ENCODE measurements at places on chromosomes 1 and 21.

GRCh38 chr1:5616366-5617178 is 375.7 kb downstream of the NPHP4 start:
- no peak for DNase-seq

DNA sequence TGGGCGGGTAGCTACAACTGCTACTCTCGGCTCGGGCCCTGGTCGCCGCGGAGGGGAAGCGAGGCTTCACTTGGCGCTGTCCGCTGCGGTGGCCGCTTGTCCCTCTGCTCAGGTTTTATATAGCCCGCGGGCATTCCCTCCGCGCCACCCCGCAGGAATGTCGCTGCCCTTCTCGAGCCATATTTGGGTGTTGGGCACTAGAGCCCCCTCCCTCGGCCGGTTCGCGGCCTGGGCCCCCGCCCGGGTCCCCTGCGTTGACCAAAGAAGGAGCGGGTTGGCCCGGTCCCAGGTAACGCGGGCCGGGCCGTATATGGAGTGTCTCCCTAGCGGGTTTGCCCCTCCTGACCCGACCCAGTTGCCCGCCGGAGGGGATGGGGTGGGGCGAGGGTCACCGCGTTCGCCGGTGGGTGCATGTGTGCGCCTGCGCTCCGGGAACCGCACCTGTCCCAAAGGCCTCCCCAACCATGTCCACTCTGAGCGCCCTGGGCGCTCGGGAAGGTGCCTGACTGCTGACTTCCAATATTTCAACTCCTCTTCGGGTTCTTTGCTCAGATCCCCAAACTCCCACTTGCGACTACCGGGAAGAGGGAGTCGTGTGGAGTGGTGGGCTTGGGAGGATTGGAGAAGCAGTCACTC is at the start of gene ACTA1:
TSS of gene ACTA1 (minus strand) at position 90 of the 636 bp plus-strand sequence. CDS start 979 bp downstream, outside the sequence.
- DNase-seq = no peak

DNA sequence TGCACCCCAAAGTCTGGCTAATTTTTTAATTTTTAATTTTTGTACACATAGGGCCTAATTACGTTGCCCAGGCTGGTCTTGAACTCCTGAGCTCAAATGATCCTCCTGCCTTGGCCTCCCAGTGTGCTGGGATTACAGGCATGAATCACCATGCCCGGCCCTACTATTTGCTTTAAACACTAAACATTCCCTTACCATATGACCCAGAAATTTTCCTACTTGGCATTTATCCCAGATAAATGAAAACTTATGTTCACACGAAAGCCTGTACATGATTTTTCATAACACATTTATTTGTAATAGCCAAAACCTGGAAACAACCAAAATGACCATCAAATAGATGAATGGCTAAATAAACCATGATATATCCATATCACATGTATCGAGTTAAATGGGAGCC is 35.8 kb downstream of the NDUFS5 start:
- DNase-seq = no peak

DNA sequence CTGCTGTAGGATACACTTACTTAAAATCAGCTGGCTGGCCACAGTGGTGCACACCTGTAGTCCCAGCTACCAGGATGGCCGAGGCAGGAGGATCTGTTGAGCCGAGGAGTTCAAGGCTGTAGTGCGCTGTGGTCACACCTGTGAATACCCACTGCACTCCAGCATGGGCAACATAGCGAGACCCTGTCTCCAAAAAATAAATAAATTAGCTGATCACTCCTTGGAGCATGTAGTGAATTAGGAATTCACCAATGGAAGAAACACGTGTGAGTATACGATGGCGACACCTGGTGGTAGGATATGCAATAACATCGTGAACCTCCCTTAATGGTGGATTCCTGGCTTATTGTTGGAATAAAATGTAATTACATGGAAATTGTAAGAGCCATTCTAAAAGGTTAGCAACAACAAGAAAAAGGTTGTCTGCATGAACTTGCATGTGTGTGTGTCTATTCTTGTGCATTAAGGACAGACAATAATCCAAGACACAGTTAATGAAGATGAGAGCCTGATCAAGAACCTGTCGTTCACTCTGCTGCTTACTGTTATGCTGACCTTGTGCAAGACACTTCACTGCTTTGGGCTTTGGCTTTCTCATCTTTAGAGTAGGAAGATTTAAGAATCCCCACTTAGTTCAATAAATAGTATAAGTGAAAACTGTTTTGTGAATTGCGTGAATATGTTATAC is 38.6 kb upstream of the COX20 start:
- DNase-seq = peak; percentile 82

DNA sequence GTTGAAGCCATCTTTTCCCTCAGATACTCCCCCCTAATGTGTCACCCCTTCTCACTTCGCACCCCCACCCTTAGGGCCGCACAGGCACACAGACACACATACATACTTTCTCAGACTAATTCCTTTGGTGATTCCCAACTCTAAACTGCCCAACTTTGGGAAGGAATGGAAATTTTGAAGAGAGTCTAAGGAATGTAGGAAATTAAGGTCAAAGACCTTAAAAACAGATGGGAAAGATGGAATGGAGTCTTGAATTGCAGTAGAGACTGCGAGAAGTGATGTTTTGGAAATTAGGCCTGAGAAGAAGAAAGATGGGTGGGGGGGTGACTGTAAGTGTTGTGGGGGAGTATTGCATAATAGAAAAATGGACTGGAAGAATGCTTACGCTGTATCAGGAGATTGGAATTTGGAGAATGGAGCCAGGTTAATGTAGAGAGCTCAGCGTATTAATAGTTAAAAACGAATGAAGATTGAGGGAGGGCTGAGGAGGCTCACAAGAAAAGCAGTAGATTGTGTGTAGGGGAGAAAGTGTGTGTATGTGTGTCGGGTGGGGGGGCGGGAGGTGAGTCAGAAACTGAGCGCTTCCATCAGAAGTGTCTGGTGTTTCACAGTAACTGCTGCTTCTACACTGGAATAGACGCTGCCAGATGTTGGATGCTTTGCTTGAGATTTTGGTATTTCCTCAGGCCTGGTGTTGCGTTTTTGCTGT is 1.7 kb downstream of the PIP5K1A start:
- peak; percentile 37 for DNase-seq

GRCh38 chr1:11929849-11930248 is 3.6 kb upstream of the KIAA2013 start:
- DNase-seq = peak; percentile 87

DNA sequence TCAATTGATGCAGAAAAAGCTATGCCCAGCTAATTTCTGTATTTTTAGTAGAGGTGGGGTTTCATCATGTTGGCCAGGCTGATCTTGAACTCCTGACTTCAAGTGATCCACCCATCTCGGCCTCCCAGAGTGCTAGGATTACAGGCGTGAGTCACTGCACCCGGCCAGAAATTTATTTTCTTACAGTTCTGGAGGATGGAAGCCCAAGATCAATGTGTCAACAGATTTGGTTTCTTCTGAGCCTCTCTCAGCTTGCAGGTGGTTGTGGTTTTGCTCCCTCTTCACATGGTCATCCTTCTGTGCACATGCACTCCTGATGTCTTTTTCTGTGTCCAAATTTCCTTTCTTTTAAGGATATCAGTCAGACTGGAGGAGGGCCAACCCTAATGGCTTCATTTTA is 35.6 kb downstream of the SHCBP1L start:
- no peak for DNase-seq

- DNase-seq = no peak
Observed at GRCh38 chr1:72620453-72620852, 338.1 kb upstream of the NEGR1 start.

- DNase-seq = no peak
Observed at GRCh38 chr1:212667223-212668139, 32.2 kb downstream of the BATF3 start.

- DNase-seq = no peak
Observed at GRCh38 chr1:207064561-207064960, 11.5 kb downstream of the PFKFB2 start.

DNA sequence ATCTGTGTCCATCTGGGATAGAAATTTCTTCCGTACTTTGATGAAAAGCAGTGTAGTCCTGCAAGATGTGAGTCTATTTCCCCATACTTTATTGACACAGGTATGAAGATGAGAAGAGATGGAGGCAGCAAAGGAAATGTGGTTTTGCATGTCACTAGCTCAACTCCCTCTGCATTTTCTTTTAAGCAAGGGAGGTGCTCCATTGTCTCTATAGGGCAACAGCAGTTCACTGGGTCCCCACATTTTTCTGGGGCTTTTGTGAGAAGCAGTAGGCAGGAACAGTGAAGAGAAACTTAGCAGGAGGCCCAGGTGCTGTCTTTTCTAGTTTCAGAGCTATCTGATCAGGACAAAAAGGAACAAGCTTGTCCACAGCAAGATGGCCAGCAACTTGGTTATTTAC is 37.1 kb downstream of the C21orf91 start:
- DNase-seq = no peak

DNA sequence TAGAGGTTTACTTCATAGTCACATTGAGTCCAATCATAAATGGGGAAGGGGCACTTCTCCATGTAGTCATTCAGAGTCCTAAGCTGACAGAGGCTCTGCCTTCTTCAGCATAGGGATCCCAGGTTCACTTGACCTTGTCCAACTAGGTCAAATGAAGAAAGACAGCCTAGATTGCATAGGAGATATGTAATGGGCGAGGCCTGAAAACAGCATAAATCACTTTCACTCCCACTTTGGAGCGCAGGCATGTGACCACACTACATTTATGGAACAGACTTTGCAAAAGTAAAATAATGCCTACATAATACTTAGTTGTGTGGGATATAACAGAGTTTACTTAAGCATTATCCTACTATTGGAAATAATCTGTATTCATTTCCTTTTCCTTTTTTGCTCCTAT is 51.7 kb downstream of the HOOK1 start:
- no peak for DNase-seq

DNA sequence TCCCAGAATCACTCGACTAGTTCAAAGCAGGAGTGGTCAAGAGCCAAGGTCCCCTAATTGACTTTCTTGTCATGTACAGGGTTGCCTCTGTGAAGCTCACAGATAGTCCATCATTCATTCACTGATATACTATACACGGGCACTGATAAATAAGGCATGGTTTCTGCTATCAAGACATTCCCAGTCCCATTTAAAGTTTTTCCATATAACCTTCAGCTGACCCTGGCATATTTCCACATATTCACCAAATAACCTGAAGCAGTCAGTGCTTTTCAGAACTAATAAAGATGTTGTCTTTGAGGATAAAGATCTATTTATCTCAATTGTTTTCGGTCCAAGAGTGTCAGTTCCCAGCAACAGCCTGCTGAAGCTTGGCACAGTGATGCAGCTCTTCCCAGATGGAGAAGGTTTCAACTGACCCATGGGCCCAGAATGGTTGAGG is 173.4 kb downstream of the ZZZ3 start:
- DNase-seq = no peak

DNA sequence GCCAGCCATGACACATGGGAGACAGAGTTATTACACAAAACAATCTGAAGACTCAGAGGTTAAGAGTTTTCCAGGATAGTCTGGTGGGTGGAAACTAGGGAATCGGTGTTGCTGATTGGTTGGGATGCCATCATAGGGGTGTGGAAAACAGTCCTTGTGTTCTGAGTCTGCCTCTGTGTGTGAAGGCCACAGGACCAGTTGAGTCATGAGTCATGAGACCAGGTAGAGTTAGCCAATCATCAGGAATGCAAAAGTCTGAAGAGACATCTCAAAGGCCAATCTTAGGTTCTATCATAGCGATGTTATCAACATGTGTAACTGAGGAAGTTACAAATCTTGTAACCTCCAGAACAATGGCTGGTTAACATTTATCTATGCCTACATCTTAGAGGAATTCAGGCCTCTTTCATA is 49.7 kb upstream of the NEK7 start:
- peak; percentile 40 for DNase-seq

GRCh38 chr1:12397462-12398450 is 167.9 kb downstream of the VPS13D start:
- no peak for DNase-seq

DNA sequence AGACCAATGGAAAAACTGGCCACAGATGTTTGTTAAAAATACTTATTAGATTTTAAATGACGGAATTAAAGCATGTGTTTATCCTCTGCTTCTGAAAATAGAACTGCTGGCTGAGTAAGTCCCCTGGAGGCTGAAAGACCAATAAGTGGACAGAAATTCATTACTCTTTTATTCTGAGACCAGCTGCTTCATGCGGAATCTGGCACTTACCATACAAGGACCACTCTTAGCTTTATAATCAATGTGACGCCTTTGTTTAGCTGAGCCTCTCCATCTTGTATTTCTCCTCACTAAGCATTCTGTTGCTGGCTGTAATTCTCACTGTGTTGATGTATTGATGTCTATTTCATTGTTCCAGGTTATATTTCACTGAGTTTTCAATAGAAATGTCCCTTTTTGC is 6.3 kb upstream of the EXO1 start:
- no peak for DNase-seq

DNA sequence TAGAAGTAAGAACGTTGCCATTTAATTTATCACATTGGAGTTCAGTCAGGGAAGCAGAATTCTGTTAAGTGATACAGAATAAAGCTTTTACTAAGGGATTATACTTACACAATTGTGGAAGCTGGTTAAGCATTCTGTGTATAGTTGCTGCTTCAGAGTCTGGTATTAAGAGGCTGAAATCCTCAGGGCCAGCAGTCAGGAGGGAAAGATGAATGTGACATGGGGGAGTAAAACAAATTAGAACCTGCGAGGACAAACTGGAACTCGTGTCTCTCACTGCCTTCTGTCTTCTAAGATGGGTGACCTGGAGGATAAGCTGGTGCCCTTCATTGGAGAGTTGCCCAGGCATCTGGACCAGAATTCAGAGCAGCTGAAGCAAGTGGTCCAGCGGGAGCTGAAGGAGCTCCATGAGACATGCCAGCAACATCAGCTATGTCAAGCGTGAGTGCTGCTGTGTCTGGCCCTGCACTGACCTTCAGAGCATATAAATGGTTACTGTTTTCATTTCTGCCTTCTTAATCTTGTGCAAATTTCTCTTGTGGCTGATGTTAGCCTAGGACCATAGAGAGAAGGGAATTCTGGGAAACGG is 23.0 kb downstream of the MARK1 start:
- no peak for DNase-seq

GRCh38 chr1:207069858-207070506 is 16.9 kb downstream of the PFKFB2 start:
- no peak for DNase-seq

GRCh38 chr1:114008993-114009392 is 29.7 kb downstream of the OLFML3 start:
- no peak for DNase-seq

DNA sequence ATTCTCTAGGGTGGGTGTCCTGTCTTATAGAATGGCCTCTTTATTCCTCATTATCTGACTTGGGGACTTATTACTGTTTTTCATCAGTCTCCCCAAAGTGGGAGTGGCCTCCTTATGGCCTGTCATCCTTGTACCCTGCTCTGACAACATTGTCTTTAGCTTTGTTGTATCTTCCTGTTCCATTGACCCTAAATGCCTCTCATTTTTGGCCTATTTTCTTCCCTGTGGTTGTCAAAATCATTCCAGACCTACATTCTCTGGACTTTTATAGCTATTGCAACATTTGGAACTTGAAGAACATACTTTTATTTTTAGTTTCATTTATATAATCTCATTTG is 9.7 kb downstream of the SFT2D2 start:
- DNase-seq = no peak

DNA sequence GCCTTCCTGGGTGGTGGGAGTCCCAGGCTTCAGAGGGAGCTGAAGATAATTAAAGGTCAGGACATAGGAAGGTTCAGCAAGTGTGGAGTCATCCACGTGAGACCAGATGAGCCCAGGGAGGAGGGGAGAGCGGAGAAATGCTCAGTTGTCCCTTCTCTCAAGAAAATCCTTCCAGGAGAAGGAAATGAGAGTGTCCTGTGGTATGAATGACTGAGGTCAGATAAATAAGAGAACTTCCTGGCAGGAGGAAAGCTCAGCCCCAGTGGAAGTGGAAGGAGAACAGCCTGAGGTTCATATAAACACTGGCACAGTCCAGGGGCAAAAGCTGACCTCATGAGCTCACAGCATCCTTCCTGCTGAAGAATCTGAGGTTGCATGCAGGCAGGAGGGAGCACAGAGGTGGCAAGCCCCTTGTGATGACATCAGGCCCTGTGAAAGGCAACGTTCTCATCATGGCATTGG is 97.6 kb downstream of the NAV1 start:
- no peak for DNase-seq

All from hematopoietic multipotent progenitor cell treated with erythropoietin and hydrocortisone succinate and interleukin-3 and kit ligand, for 6 days (in vitro differentiated cells).